CD4-positive, alpha-beta memory T cell (primary cell): ENCODE measurements at places on chromosomes 5 and 9.

DNA sequence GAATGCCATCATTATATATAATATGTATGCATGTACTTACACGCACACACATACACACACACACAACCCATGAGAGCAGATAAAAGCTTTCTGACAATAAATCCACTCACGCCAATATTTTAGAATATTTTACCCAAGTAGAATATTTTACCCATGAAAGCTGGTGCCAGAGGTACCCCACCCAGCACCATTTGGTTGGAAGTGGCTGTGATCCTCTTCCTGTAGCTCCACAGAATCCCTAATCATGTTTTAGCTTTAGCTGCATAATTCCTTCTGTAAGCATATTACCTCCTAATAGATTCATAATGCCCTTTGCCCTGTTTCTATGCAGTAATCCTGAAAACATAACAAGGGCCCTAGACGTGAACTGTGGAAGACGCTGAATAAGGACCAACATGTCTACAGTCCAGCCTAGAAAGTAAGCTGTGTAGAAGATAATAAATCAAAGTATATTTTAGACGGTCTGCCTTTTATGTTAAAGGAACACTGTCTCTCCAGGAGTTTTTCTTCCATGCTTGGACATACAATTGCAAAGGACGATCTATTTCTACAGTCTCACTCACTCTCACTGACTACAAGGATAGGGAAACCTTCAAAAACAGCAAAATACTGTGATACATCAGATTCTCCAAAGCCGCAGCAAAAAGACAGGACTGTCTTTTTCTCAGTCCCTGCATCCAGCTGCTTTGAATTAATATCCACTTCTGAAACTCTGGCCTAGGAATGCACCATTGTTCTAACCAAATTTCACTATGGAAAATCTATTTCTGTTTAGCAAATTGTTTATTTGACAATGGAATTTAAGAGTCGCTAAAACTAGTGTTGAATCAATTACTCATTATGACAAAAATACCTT, 98.2 kb downstream of the USP20 start:
- no peak for DNase-seq

DNA sequence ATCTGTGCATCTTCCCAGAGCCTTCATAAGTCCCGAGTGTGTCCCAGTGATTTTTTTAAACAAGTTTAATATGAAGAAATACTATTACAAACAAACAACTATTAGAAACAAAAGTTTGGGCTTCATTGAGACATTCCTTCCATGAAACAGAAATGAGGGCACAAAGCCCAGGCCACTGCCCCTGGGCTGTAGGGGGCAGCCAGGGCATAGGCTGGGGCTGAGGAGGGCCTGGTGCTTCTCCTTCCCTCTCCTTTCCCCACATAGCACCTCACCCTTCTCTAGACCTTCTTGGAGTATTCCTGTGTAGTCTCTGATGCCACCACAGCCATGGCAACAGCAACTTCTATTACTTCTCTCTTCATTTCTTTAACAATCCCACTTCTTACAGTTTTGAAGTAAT, 348.2 kb downstream of the IRX2 start:
- DNase-seq, result no peak

GRCh38 chr9:124574534-124575375, 67.6 kb upstream of the NR5A1 start:
- DNase-seq, result no peak

GRCh38 chr5:141508798-141509611, 20.1 kb downstream of the PCDHGC5 start:
- DNase-seq, result no peak

- no peak for DNase-seq
Measured at GRCh38 chr5:137412136-137412535, 87.0 kb downstream of the SPOCK1 start.

DNA sequence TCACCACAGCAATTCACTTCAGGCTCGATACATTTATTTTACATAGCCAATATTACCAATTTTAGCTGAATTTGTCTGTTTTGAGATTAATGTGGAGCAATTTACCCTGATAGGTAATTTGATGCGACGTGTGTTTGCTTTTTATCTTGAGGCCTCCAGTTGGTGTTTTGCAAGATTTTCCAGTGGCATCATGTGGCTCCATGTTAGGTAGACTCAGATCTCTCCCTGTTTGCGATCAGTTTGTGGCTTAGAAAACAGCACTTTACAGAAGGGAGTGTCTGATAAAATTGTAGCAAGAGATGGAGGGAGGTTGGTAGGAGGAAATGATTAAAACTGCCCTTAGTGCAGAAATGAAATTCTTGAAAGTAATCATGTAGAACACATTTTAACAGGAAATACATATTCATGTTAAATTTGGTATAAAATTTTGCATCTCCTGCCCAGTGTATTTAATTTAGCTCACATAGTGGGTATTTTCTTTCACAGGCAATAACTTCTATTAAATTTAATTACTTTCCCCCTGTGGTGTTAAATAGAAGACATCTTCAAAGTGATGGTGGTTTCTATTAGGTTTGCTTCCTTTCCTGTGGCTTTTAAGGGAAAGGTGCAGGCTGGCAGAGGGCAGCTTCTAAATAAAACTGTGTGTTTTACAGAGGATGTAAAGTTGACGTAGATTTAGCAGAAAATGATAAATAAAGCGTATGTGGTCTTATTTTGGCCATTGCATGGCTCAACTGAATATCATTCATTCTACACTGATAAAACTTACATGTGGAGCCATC, 135.8 kb downstream of the KDM4C start:
- DNase-seq, result no peak

DNA sequence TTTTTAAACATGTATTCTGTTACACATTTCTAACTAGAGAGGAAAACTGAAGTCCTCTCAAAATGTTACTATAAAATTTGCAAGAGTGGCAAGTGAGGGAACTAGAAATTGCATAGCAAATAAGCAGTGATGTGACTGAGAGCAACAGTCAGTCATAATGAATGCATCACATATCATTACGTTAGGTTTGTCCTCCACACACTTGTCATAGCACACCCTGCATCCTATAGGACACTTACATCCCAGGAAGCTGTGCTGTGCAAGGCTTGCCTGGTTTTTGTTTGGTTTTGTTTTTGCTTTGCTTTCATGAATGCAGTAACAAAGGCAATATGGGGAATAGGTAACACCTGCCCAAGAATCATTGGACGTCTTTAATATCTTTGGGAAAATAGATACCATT, 10.8 kb downstream of the NFIB start:
- DNase-seq, result no peak

DNA sequence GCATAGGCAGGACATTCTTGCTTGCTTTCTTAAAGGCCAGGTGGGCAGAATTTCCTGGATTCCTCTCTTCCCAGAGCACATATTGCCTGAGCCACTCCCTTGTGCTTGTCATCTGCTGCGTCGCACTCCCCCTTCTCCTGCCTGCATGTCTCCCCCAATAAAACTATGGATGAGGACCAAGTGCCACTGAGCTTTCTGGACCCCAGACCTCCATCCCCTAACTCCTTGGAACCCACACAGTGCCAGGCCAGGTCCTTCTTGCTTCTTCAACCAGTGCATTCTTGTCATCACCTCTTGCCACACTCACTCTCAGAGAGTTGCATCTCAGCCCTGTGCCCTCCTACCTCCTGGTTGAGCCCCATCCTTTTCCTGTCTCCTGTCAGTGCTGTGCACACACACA, 157.9 kb upstream of the PANK3 start:
- no peak for DNase-seq

DNA sequence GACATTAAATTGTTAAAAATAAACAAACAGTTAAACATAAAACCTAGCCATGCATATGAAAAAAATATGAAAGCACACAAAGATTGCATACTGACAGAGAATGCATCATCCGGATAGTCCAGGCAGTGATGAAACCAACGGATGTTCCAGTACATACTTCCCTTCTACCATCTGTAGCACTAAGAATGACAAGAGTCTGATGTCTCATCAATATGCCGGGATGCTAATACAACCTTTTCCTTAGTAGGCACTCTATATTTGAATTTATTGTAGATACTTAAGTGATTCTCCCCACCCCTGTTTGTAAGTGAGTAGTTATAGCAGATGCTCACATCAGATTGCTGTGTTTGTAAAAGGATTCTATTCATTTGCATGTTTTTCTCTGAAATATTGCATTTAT, 571.2 kb upstream of the WWC1 start:
- no peak for DNase-seq

DNA sequence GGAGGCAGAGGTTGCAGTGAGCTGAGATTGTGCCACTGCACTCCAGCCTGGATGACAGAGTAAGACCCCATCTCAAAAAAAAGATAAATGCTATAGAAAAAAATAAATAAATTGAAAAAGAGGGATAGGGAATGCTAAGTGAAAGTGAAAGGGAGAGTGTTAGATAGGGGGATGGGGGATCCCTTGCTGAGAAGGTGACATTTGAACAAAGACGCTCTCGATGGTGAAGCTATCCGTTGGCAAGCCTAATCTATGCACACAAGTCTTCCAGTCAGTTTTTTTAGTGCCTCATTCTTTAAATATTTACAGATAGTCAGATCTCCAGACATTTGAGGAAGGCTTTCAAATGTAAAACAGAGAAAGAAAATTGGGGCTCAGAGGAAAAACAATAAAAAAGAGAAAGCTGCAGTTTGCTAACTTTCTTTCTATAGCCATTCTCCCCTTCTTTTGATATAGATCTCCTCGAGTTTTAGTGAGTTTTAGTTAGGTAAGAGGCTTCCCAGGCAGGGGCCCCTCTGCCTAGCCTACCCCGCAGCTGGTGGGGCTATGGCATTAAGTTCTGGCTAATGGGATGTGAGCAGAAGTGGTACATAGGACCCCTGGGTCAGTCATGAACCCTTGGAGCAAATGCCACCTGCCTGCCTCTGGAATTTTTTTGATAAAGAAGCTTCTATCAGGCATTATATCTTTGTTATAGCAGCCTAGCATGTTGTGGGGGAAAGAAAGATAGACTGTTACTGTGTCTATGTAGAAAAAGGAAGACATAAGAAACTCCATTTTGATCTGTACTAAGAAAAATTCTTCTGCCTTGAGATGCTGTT, 12.0 kb downstream of the GLRX start:
- no peak for DNase-seq

GRCh38 chr5:137035480-137035878, 463.6 kb downstream of the SPOCK1 start:
- no peak for DNase-seq

DNA sequence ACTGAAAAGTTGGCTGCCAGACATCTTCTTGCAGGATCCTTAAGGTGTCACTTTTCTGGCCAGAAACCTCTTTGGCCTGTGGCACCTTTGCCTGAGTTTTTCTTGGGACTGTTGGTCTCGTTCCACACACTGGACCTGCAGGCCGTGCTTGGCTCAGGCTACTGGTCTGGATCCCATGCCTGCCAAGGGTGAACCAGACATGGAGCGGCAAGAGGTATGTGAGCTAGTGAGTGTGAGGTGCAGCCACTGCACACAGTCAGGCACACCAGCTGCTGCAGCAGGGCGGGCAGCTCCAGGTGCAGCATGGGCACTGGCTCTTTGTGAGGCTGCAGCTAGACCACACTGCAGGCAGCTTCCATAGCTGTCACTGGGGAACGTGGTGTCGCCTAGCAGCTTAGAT, 47.9 kb downstream of the NDUFAF2 start:
- DNase-seq, result no peak

DNA sequence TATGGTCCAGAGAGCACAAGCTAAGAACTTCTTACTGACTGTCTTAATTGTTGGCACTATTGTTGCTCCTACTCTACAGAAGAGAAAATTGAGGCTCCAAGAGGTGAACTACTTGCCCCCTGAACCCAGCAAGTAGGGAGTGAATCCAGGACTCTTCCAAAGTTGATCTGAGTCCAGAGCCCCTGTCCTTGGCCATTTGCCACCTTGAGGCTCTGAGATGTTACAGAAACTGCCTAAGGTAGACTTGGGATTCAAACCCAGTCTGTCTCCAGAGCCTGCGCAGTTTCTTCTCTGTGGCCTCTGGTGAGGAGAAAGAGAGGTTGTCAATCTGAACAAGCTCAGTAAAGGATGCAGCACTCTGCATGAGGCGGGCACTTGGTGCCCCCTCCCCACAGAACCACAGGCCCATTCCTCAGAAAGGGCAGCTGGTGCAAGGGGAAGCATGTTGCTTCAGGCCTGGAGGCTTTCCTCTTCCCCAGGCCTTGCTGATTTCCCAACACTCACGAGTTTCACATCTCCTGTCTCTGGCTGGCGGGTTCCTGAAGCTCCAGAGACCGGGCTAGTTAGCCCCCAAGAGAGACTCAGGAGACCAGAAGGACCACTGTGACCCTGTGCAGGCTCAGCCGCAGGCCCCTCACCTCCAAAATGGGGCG, 2.9 kb upstream of the LCP2 start:
- no peak for DNase-seq

GRCh38 chr9:108811944-108812343, 43.8 kb downstream of the ACTL7B start:
- DNase-seq, result no peak

GRCh38 chr9:102778746-102779145, 216.4 kb upstream of the CYLC2 start:
- no peak for DNase-seq

DNA sequence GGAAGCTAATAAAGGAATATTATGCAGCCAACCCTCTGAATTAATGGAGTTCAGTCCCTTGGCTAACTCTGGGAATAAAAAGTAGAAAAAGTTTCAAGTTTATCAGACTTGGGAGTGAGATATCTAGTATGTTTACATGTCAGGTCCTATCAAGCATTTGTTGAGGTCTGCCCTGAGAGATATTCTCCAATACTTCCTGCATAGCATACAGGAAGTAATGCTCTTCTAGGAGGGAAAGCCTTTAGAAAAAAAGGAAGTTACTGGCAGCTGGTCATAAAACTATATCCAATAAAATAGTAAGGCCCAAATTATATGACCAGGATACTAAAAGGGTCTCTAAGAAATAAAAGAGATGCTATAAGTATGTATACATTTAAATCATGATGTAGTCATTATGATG, 594.1 kb upstream of the FTMT start:
- DNase-seq, result no peak

DNA sequence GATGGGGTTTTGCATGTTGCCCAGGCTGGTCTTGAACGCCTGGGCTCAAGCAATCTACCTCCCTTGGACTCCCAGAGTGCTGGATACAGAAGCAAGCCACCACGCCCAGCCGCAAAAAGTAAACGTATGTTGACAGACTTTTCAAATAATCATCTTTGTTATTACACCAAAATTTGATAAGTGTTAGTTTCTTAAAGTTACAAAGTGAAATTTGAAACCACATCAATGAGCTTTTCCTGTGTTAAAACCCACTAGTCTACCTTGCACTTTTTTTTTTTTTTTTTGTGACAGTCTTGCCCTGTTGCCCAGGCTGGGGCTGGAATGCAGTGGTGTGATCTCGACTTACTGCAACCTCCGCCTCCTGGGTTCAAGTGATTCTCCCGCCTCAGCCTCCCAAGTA, 29.9 kb downstream of the SPACA9 start:
- DNase-seq, result peak; percentile 65
